ENCODE measurements at places on chromosomes 1 and 21. TPM values are rescaled to one million over a fixed set of nuclear protein-coding genes. Genes with fewer than 3 reads are reported as not detected.

The SZT2 gene
- total RNA-seq = 42.6 TPM

The CFAP141 gene
- total RNA-seq = not detected

The SLC5A3 gene
- 51.0 TPM for total RNA-seq

The ANKRD65 gene
- 0.39 TPM for total RNA-seq

The SELE gene
- not detected for total RNA-seq

The FMO4 gene
- total RNA-seq = 2.4 TPM

The RYR2 gene
- not detected for total RNA-seq

The THEM5 gene
- total RNA-seq = not detected
